Tibial artery (tissue), 4 donors: ENCODE measurements at places on chromosomes 11 and 22.

DNA sequence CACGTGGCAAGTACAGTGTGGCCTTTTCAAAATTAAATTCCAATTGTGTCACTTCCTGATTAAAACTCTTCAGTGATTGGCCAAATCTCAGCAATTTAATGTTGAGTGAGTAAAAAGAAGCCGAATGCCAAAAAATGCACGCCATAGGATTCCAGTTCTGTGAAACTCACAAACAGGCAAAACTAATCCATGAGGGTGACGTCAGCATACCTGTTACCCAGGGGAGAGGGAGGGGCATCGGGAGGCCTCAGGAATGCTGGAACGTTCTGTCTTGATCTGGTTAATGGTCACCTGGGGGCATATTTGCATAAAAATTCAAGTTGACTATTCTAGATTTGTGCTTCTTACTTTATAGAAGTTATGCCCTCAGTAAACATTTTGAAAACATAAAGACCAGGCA, 39.9 kb upstream of the RAB1B start:
- DNase-seq = no peak

DNA sequence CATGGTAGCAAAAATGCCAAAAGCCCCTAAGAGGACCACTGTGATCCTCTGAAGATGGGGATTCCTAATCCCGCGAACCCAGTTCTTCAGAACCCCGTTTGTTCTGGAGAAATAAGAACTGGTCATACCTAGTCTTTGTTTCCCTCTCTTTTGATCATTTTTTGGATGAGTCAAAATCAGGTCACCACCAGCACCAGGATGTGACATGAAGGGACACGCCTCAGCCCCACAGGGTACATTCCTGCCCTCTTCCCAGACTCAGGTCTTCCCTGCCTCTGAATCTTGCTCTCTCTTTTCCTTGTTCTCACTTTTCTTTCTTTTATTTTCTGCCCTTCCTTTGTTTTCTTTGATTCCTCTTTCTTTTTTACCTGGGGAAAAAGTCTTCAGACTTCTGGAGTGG, 14.6 kb upstream of the ANO1 start:
- DNase-seq = no peak

DNA sequence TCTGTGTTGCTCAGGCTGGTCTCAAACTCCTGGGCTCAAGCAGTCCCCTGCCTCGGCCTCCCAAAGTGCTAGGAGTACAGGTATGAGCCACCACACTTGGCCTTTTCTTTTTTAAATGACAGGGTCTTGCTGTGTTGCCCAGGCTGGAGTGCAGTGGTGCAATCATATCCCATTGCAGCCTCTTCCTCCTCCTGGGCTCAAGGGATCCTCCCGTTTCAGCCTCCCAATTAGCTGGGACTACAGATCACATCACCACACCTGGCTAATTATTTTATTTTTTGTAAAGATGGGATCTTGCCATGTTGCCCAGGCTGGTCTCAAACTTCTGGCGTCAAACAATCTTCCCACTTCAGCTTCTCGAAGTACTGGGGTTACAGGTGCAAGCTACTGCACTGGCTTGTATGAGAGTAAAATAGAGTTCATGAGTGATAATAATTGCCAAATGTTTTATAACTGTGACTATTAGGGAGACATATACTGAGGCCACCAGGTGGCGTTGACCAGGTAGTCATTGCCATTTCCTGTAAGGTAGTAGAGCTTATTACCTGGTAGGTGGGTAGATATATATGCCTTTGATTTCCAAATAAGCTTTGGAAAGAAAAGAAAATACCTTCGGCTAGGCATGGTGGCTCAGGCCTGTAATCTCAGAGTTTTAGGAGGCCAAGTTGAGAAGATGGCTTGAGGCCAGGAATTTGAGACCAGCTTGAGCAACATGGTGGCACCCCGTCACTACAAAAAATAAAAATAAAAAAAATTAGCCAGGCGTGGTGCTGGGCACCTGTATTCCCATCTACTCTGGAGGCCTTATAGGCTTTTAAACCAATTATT, 5.4 kb downstream of the FDX1 start:
- DNase-seq = no peak

DNA sequence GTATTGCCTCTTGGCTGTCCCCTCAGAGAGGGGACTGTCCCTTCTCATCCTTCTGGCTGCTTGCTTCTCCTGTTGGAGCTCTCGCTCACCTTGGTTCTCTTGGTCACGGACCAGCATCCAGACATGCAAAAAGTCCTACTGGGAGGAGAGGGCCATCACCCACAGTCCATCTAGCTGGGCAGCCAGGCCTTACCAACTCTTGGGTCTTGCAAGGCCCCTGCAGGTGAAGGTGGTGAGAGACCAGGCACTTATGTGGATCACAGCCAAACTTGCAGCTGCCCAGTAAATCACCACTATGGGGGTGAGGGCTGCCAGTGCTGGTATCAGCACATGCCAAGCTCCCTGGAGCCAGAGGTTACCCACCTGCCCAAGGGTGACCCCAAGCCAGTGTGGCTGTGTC, 36.3 kb downstream of the KCNQ1OT1 start:
- DNase-seq = no peak

DNA sequence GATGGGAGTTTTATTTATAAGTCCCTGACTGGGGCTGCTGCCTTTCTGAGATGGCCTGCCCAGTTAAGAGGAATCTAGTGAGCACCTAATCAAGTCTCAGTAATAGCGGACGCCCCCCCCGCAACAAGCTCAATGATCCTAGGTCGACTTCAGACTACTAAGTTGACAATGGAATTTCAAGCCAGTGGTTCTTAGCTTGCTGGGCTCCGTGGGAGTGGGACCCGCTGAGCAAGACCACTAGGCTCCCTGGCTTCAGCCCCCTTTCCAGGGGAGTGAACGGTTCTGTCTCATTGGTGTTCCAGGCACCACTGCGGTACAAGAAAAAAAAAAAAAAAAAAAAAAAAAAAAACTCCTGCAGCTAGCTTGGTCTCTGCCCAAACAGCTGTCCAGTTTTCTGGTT, 156.8 kb upstream of the CARD18 start:
- DNase-seq = no peak

DNA sequence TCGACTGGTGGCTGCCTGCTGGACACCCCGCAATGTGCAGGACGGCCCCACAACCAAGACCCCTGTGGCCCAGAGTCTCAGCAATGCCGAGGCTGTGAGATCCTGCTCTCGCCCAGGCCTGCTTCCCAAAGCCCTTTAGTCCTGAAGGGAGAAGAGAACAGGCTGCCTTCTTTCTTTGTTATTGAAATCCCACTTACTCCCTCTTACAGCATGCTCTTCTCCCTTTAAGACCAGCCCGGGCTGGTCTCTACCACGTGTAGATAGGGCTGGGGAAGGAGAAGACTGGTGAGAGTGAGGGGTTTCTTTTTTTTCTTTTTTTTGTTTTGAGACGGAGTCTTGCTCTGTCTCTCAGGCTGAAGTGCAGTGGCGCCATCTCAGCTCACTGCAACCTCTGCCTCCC, 21.3 kb downstream of the TMEM45B start:
- no peak for DNase-seq

DNA sequence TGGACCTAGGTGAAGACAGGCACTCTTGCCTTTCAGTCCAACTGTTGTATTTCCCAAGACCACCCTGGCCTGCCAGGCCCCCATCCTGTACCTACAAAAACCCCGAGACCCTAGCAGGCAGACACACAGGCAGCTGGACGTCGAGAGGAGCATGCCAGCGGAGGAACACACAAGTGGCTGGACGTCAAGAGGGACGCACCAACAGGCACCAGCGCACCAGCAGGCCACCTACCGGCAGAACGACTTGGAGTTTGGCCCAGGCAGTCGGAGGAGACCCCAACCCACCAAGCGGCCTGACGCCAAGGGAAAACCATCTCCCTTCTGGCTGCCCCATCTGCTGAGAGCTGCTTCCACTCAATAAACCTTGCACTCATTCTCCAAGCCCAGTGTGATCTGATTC, 1883.4 kb upstream of the RAG2 start:
- no peak for DNase-seq

DNA sequence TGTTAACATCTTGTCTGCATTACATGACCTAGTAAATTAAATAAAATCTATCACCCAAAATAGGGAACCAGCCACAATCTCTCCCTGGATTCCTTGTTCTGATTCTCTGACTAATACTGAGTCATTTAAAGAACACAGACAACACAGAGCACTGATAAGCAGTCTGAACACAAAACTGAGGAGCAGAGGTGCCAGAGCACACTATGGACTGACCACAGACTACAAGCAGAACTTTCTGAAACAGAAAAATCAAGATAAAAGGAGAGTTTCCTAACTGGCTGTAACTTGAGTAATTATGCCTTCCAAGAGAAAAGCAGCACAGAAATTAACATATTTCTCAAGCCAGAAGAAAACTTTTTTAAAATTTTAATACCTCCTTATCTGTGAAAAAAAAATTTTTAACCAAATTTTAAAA, 128.8 kb downstream of the SGSM3 start:
- peak; percentile 72 for DNase-seq

DNA sequence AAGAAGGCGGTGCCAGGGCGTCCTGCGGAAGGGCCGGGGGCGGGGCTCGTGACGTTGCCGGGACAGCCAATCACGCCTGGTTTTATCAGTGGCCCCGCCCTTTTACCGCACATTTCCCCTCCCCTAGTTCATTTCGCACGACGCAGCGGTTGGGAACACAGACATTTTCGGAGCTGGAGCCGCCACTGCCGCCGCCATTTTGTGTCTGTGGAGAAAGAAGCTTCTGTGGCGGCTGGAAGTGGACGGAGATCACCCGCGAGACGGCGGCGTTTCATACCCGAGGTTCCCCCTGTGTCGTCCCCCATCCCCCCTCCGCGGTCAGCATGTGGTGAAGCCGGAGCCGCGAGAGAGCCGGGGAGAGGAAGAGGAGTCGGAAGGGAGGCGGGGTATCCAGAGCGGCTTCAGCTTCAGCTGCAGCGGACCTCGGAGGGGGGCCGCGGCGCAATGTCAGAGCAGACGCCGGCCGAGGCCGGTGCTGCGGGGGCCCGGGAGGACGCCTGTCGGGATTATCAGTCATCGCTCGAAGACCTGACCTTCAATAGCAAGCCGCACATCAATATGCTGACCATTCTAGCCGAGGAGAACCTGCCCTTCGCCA, at the start of gene PCF11:
Gene PCF11 (plus strand): TSS at position 136 of the 598 bp plus-strand sequence. CDS start 309 bp downstream, at position 445.
- no peak for DNase-seq

DNA sequence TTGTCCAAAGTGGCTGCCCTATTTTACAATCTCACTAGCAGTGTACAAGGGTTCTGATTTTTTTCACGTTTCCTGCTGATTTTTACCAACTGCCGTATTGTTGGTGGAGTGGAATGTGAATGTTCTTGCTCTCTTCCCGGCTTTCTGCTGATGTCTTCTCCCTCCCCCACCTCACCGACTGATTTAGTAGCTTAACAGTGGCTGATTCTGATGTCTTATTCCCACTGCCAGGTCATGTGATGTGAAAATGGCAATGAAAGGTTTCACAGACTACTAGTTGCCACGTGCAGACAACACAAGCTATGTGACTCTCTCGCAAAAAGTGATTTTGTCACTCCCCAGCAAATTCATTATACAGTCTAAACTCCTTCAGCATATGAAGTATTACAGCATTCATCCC, 17.3 kb upstream of the NEU3 start:
- DNase-seq = no peak

- DNase-seq = no peak
These were observed 85.1 kb downstream of the TRIM44 start for GRCh38 chr11:35747668-35748067.

DNA sequence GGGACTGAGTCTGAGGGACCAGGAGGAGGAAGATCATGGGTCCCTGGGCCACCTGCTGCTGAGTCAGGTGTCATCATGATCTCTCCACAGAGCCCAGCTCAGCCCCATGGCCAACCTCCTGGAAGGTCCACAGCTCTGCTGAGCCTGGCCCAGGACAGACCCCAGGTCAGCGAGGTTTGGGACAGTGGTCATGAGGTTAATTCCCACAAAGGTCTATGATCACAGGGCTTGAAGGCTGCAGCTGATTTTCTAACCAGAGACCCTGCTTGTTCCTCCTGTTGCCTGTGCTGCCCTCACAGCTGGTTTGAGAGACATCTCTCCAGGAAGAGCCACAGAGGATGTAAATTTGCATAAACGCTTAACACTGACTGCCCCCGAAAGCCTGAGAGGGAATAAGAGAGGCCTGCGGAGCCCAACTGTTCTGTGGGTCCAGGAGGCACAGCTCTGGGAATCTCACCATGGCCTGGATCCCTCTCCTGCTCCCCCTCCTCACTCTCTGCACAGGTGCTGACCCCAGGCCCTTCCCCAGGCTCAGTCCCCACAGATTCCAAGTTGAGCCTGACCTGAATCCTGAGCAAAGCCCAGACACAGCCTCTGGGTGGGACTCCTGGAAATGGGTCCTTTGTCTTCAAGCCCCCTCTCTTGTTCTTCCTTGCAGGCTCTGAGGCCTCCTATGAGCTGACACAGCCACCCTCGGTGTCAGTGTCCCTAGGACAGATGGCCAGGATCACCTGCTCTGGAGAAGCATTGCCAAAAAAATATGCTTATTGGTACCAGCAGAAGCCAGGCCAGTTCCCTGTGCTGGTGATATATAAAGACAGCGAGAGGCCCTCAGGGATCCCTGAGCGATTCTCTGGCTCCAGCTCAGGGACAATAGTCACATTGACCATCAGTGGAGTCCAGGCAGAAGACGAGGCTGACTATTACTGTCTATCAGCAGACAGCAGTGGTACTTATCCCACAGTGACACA, 102.8 kb downstream of the GGTLC2 start:
- no peak for DNase-seq

- peak; percentile 41 for DNase-seq
These were observed at the start of gene MPEG1 for GRCh38 chr11:59212744-59213631. Gene MPEG1 (minus strand): TSS chr11:59212927. CDS start chr11:59212865, 62 bp downstream.

GRCh38 chr11:100970283-100971164, 159.1 kb downstream of the PGR start:
- no peak for DNase-seq

DNA sequence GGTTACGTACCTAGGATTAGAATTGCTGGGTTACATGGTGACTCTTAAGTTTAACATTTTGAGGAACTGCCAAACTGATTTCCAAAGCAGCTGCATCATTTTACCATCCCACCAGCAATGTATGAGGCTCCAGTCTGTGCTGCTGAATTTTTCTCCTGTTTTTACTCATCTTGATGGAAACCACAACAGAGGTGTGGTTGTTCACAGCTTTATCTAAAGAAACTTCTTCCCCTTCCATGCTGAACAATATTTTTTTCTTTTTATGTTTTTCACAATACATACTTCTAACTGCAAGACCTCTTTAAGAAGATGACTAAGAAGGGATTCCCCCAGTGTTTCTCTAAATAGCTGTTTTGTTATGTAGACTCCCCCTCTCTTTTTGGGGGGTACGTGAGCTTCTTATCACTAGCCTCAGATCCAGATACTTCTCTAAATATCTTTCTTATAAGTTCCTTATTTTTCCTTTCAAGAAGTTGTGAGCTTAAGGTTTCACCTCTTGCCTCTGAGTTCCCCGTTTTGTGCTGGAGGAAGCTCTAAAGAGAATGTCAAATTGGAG, 24.0 kb downstream of the TCP11L1 start:
- no peak for DNase-seq

- no peak for DNase-seq
These were observed 2.1 kb downstream of the C22orf23 start for GRCh38 chr22:37951305-37951704.

DNA sequence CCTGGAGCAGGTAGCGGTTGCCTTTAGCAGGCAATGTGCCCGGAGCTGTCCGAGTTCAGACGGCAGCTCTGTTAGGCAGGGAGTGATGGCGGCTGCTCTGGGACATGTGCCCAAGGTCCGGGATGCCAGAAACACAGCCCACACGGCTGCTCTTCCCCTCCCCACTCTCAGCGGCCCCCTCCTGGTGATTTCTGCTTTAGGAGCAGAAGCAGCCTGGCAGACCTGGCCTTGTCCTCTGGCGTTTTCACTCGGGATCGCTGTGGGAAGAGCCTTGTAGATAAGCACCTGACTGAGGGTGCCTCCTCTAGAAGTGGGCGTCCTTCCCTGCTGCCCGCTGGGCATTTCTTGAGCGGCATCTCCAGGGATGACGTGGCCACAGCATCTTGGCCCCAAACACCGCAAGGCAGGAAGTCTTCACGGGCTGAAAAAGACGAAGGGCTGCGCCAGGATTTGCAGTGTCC, 392.2 kb downstream of the TBC1D22A start:
- no peak for DNase-seq
